ENCODE measurements at places on chromosomes 4 and X.

- DNase-seq = no peak
Observed at GRCh38 chr4:55617587-55618197, 18.4 kb downstream of the NMU start.

DNA sequence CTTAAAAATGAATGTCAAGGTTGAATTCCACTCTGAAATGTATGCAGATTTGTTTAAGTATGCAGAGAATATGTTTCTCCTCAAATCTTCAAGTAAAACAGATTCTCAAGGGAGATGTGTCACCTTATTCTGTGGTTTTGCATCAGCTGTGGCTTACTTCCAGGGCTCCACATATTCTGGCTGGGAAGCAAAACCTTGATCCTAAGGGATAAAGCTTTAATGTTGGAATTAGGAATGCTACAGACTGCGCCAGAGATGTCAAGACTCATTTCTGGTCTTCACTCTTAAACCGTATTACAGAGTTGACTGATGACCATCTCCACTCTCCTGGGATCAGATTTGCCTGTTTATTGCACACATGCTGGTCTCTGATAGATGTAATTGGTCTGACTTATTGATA, 143.9 kb upstream of the DIPK2B start:
- DNase-seq = no peak

- no peak for DNase-seq
Observed at GRCh38 chr4:112916868-112917267, 132.6 kb upstream of the ANK2 start.

DNA sequence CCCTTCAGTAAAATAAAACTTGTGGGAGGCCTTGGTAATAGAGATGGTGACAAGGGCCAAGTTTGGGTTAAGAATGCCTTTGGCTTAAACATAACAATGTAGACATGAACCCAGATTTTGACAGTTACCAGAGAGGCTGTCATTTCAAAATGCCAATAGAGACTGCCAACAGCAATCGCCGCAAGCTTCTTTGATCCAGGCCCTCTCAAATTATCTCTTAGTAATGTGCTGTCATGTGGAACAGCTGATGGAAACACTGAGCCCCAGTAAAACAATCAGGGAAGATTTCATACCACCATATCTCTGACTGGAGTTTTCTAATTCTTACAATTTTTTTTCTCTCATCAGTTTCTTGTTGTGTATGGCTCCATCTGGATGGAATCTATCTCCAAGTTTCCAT, 80.5 kb downstream of the ZNF330 start:
- DNase-seq = no peak

DNA sequence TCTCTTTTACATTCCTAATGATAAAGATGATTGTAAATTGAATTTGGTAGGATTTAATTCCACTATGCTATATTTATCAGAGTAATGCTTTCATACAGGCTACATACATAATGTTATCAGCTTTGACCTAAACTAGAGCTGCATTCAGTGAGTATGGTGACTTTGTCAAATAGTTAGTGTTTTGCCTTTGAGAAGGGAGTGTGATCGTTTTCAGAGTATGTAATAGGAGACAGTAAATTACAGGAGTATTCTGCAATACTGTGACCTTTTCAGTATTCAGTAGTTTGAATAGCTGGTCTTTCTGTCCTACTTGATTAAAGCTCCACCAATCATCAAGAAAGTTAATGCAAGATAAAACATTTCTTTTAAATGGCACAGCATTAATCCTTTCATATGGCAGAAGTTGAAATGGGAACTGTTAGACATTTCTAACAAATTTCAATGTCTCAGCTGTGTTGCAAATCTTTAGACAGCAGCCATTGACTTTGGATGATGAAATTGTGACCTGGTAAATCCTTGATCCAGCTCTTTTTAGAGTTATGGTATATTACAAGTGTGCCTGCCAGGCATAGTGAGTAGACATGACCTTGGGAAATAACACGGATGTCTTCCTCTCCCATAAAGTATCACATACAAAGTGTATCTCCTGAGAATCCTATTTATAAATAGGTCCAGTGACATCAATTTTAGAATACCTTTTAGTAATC, 455.3 kb downstream of the KCTD8 start:
- DNase-seq = no peak

- no peak for DNase-seq
Observed at GRCh38 chr4:106208481-106209460, 107.2 kb downstream of the TBCK start.

GRCh38 chrX:13029887-13030771, 14.3 kb downstream of the FAM9C start:
- no peak for DNase-seq

- no peak for DNase-seq
Observed at GRCh38 chr4:65798498-65799127, 128.3 kb upstream of the EPHA5 start.

GRCh38 chr4:13329963-13330362, 154.2 kb downstream of the RAB28 start:
- DNase-seq = no peak

- DNase-seq = no peak
Observed at GRCh38 chrX:110153896-110154295, 151.0 kb downstream of the TMEM164 start.

- no peak for DNase-seq
Observed at GRCh38 chr4:173432430-173432829, 33.5 kb upstream of the SCRG1 start.

GRCh38 chr4:52833941-52834525, 28.1 kb upstream of the RASL11B start:
- DNase-seq = no peak

GRCh38 chrX:133918361-133918771, 67.0 kb downstream of the GPC3 start:
- no peak for DNase-seq

DNA sequence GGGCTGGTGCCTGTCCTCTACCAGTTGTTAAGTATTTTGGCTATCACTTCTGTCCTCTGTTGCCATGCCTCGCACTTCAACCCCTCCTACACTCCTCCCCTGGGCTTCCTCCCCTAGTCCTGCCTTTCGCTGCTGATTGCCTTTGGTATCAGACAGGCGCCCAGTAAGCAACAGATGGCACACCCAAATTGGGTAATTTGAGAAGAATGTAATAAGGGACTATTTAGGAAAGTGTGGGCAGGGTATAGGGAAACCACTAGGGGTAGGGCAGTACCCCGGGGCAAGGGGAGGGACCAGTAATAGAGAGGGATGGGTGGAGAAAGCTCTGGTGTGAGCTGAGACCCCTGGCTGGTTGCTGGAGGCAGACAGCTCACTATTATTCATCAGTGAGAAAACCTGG, 172.7 kb upstream of the USP9X start:
- no peak for DNase-seq

GRCh38 chrX:119529345-119530276, 35.6 kb downstream of the STEEP1 start:
- no peak for DNase-seq

GRCh38 chr4:171025776-171026175, 787.4 kb upstream of the GALNTL6 start:
- no peak for DNase-seq

- DNase-seq = peak; percentile 9
Observed at GRCh38 chr4:61741327-61742096, 541.4 kb downstream of the ADGRL3 start.

GRCh38 chr4:42416017-42416416, 18.7 kb downstream of the SHISA3 start:
- DNase-seq = no peak

- no peak for DNase-seq
Observed at GRCh38 chr4:80963051-80963450, 67.5 kb upstream of the BMP3 start.

GRCh38 chrX:119008110-119008744, 33.8 kb downstream of the LONRF3 start:
- DNase-seq = peak; percentile 71
